Activated effector memory CD4-positive, alpha-beta T cell treated with anti-CD3 and anti-CD28 coated beads, Interleukin-2, amount 50 U/mL, for 16 hours (primary cell): ENCODE measurements at places on chromosomes 7 and 10.

- DNase-seq = no peak
Measured at GRCh38 chr10:12681252-12681651, 320.3 kb downstream of the CCDC3 start.

DNA sequence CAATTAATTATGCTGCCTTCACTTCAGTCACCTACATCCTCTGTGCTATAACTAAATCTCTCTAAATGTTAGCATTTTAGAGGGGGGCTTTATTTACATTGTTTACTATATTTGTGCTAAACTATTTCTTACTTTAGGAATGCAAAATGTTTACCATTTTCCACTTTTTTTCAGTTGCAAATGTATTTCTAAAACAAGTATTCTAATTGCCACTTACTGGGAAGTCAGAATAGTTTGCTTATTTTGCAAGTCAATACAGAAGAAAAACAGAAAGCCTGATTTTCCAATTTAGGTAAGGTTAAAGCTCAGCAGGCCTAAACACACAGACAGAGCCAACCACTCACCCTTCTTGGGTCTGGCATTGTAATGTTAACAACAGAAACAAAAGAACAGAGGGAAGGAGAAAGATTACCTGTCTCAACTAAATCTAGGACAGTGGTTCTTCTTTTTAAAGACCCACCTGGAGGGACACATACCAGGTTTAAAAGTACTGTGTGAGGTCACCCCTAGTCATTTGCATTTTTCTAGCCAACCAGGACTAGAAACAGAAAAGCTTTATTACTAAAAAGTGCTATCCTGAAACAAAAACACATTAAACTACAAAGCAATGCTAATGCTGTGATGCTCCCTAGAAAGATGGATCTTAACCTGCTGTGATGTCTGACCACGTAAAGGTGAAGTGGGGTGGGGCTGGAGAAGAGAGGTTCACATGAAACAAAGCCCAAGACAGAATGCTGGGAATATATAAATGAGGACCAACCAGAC lies 178.2 kb downstream of the SLC25A13 start:
- DNase-seq = no peak

DNA sequence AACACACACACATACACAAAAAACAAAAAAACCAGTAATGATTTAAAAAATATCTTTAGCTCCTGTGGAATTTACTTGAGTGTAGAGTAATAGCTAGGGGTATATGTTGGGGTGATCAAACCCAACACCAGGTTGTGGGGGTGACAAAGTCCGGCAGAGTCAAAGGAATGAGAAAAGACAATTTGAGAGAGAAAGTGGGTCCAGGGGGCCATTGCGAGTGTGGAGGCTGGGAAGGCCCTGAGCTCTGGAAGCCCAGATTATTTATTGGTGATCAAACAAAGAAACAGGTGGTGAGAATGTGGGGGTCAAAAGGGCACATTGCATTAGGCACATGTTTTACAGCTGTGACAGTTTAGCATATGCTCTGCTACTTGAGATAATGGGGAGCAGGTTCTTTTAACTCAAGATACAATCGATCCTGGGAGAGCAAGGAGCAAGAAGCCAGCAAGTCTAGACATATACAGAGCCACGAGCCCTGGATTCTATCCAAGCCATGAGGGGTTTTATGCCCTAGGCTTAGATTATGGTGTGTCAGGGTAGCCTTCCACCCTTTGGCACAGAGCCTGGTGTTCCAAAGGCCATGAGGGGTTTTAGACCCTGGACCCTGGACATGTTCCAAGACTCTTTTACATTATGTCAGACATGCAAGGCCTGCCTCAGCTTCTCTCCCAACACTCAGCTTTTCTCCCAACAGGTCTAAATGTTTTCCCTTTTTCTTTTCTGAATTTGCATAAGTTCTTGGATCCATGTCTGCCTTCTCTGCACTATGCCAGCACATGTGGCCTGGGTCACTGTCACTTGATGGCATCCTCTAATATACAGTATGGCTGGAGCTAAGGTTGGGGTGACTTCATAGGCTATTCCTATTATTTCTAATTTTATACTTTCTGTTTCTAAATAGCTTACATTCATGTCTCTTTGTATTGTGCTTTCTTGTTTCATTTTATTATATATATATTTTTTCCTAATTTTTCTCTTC lies 48.6 kb upstream of the MKI67 start:
- DNase-seq = no peak

GRCh38 chr7:144513334-144513733 lies 109.8 kb upstream of the NOBOX start:
- DNase-seq = no peak

DNA sequence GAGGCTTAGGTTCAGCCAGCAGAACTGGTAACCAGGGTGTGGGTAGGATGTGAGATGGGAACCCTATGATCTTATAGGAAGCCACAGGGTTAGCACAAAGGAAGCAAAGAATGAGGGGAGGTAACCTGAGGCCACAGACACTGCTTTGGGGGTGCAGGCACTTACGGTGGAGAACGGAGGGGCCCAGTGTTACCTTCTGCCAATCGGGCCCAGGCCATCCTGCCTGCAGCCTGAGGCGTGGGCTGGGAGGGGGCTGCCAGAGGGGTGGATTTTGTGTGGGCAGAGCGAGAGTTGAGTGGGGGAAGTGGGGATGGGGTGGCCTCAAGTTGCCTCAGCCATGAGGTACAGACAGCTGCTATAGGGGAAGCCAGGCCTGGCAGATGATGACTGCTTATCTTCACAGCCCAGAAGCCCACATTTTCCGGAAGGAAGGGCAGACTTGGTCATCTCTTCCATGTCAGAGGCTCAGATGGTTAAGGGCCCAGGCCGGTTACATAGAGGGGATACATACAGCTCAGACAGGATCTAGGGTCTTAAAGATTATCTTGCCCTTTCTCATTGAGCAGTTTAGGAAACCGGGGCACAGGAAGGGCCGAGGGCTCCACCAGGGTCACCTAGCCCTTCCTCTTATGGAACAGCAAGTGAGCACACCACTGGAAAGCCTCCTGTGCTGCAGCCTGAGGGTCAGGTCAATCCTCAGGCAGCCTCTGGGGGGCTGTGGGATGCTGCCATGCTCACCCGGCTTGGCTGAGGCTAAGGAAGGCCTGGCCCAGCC lies 24.4 kb upstream of the VSIR start:
- no peak for DNase-seq

GRCh38 chr10:48205918-48206317 lies 68.6 kb downstream of the FRMPD2 start:
- DNase-seq = no peak

GRCh38 chr10:71099731-71100361 lies 112.5 kb upstream of the UNC5B start:
- DNase-seq = no peak

DNA sequence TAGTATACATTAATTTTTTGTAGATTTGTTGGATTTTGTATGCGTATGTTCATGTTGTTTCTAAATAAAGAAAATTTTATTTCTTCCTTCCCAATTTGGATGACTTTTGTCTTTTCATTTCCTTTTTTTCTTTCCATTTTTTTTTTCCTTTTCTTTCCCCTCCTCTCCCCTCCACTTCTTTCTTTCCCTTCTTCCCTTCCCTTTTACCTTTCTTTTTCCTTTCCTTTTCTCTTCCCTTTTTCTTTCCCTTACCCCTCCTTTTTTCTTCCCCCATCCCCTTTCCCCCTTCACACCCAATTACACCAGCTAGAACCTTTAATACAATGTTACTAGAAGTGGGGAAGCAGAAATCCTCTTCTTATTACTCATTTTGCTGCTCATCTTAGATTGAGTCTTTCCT lies 6.0 kb downstream of the KIF20B start:
- no peak for DNase-seq

DNA sequence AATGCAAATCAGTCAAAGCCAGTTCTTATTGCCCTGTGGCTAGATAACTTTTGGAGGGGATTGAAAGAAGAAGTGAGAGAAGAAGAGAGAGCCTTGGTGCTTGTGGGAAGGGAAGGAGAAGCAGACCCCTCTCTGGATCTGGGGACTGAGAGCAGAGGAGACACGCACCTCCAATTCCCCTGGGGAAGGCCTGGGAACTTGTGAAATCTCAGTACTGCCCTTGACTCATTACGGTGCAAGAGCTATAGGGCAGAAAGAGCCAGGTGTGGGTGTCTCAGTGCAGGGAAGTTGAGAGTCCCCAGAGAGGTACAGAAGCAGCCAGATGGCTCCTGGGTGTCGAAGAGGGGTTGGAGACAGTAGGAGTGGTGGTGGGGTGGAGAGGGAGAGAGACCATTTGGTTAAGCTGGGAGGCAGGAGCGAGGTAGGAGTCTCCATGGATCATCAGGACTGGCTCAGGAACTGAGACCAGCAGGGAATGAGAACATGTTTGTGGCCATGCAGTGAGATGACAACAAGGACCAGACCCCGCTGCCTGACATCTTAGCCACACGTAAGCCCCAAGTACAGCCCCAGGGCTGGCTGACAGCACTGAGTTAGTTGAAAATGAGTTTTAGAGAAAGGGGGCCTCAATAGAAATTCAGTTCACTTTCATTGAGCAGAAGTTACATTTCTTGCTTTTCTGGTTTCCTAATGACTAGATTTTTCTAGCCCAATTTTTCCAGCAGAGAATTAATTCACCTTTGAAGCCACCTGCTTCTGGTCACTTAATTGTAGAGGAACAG lies 238.2 kb downstream of the BUB3 start:
- DNase-seq = no peak

DNA sequence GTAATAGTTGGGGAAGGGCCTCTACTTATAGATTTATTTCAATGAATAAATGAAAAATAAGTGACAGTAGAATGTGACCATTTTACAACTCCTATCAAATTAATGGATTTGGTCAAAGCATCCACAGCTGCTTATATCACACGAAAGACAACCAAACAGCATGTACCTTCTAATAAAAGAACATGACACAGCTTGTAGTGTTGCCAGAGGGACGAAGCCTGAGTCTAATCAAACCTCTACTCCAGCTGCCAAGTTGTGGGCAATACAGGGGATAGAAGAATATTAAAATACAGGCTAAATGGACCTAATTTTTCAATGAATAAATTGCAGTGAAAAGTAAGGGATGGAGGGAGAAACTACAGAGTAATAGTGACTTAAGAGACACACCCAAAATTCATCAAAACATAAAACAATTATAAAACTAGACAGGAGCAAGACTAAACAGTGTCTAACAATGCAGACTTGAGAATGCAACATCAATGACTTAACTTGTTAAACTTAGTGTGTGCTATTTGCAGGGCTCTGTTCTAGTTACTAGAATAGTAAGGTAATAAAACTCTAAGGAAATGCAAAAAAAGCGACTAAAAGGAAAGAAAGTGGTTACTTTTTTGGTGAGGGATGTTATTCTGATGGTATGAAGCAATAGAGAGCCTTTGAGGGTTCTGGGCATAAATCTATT lies 853.8 kb downstream of the GRM8 start:
- no peak for DNase-seq

DNA sequence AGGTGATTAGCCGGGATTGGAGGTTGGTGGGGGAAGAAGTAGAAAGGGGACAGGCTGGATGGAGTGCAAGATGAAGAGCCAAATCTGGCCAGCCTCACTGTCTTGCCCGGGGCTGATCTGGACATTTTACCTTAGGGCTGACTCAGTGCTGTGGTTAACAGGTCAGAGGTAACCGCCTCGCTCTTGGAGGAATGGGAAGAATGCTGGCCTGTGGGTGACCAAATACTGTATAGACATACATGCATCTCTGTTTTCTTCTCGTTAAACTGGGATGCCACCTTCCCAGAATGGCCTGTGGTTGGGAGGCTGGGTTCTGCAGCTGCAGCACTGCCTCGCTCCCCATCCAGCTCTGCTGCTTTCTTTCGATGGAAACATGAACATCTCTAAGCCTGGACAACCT lies 120.0 kb downstream of the SEC23IP start:
- DNase-seq = no peak

DNA sequence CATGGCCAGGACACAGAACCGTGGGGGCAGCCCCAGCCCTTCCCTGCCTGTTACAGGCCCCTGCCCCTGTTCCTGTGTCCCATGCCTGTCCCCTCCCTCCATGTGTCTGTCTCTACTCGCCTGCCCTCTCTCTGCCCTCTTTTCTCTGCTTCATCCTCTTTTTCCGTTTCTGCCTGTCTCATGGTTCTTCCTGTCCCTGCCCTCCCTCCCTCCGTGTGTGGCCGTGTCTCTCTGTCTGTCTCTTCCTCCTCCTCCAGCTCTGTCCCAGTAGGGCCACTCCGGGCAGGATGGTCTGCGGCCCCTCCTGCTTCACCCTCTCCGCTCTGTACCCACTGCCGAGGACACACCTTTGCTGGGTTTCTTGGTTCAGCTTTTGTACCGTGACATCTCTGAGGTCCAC lies 137.4 kb downstream of the FAM53B start:
- DNase-seq = no peak

GRCh38 chr7:664997-665735 lies 61.3 kb upstream of the DNAAF5 start:
- no peak for DNase-seq

GRCh38 chr7:129108581-129108980 lies 35.9 kb upstream of the TSPAN33 start:
- no peak for DNase-seq
